Bladder microvascular endothelial cell (primary cell): ENCODE measurements at places on chromosomes 7 and 10. TPM values are rescaled to one million over a fixed set of nuclear protein-coding genes. Genes with fewer than 3 reads are reported as not detected.

NPTX2 gene
- total RNA-seq = 0.69 and 0.97 TPM in 2 replicates

RABGEF1 gene
- 13.4 and 18.0 TPM in 2 replicates for total RNA-seq

CCL24 gene
- total RNA-seq = not detected in 2 replicates

KCP gene
- not detected in 2 replicates for total RNA-seq

GRM3 gene
- total RNA-seq = not detected in 2 replicates
